ENCODE measurements at places on chromosomes 5 and 9. TPM values are rescaled to one million over a fixed set of nuclear protein-coding genes. Genes with fewer than 3 reads are reported as not detected.

Gene C9
- polyA plus RNA-seq = 0.06 TPM

- DNase-seq = peak; percentile 92
Observed at GRCh38 chr9:105299190-105299854, 54.9 kb downstream of the SLC44A1 start.

DNA sequence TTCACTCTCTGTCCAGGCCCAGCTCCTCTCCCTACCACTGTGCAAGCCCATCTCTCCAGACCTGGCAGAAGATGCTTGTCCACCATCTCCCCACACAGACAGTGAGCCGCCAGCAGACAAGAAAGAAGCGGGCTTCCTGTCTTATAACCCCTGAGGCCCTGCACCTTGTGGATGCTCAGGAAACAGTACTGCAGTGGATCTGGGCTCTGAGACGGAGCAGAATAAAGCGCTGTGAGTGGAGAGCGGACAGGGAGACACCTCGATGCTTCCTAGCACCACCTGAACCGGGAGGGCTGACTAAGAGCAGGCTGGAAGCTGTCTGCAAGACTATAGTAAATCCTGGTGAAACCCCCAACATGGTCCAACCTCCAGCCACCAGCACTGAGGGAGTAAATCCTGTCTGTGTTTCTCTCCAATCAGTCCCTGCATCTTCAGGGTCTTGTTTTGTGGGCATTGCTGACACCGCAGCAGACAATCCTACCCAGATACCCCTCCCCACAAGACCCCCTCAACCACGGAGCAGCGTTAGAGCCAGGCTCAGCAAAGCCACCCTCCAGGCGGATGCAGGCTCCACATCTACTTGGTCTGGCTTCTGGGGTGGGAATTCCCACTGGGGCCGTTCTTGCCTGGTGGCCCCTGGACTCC lies 18.7 kb downstream of the ORM2 start:
- DNase-seq = no peak

Gene LPAR1
- 13.6 TPM for polyA plus RNA-seq

GRCh38 chr5:163387589-163388343 lies 49.6 kb upstream of the CCNG1 start:
- DNase-seq = no peak

Gene FOXD1
- polyA plus RNA-seq = 0.27 TPM

Gene FCN2
- not detected for polyA plus RNA-seq

Gene RNF208
- 2.7 TPM for polyA plus RNA-seq

Gene SLC46A2
- 0.03 TPM for polyA plus RNA-seq

DNA sequence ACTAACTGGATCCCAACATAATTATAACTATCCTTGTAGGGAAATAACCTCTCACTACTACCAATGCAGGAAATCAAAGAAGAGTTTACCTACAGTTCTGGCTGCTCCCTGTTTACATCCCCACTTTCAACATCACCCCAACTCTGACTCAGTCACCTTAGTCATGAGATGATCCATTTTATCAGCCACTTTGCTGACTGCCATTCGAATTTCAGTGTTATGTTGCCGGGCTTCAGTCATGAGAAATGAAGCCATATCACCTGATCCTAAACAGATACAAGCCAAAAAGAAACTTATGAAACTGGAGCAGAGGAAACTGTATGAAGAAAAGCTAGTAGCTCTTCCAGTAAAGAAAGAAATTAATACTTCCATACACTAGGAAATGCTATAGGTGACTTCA lies 33.7 kb downstream of the SLC31A2 start:
- DNase-seq = no peak

- DNase-seq = no peak
Observed at GRCh38 chr5:67361932-67362729, 165.5 kb upstream of the CD180 start.

GRCh38 chr5:133950821-133951612 lies 17.4 kb downstream of the C5orf15 start:
- no peak for DNase-seq

- no peak for DNase-seq
Observed at GRCh38 chr5:99061711-99062110, 132.9 kb upstream of the CHD1 start.

DNA sequence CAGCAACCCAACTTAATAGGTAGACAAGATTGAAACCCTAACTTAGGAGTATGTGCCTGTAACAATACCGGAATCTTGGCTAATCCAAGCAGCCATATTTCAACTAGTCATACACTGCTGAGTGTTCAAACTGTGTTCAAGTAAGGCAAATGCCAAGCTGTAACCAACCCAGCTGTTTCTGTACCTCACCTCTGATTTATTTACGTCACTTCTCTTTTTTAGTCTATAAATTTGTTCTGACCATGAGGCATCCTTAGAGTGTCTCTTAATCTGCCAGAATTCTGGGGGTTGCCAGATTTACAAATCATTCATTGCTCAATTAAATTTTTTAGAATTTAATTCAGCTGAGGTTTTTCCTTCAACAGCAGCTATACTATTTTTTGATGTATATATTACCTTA lies 723.2 kb downstream of the CDH18 start:
- DNase-seq = no peak

DNA sequence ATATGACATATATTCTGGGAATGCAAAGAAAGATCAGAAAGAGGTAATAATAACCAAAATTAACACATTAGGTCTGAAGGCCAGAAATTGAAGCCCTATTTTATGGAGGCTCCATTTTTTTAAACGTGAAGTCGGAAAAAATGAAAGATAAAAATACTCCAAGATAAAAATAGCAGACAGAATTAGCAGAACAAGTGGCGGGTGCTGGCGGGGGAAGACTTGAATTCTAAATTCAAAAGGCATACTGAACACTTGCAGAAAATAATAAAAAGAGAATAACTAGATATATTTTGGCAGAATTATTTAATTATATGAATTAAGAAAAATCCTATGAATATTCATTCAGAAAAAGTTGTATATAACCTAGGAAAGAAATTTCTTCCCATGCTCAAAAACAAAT lies 543.7 kb upstream of the ACO1 start:
- DNase-seq = no peak

DNA sequence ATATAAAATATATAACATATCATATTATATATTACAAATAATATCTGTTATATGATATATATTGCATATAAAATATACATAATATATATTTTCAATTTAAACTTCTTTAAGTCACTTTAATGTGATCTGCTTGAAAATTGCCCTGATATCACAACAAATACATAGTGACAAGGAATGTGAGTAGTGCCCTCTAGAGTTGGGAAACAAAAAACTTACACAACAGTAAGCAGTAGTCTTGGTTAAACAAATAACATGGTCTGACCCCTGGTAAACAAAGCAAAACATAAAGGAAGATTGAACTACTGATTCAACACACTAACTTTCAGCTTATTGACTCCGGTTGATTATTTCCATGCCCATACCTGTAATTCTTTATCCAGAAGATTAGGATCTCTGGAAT lies 188.3 kb upstream of the NMUR2 start:
- DNase-seq = no peak

Gene PCDHB15
- 0.27 TPM for polyA plus RNA-seq

GRCh38 chr5:43601454-43602260 lies 1.3 kb upstream of the NNT start:
- DNase-seq = peak; percentile 39

- no peak for DNase-seq
Observed at GRCh38 chr5:3878267-3878666, 282.6 kb downstream of the IRX1 start.

- no peak for DNase-seq
Observed at GRCh38 chr9:126638571-126639132, 24.9 kb downstream of the LMX1B start.

- no peak for DNase-seq
Observed at GRCh38 chr9:98641695-98642094, 67.0 kb downstream of the GABBR2 start.

GRCh38 chr9:122991370-122991830 lies 42.1 kb upstream of the GPR21 start:
- DNase-seq = peak; percentile 58

- peak; percentile 56 for DNase-seq
Observed at GRCh38 chr5:57499262-57500050, 16.8 kb upstream of the ACTBL2 start.

GRCh38 chr5:135405082-135405481 lies 6.1 kb upstream of the MACROH2A1 start:
- DNase-seq = no peak

DNA sequence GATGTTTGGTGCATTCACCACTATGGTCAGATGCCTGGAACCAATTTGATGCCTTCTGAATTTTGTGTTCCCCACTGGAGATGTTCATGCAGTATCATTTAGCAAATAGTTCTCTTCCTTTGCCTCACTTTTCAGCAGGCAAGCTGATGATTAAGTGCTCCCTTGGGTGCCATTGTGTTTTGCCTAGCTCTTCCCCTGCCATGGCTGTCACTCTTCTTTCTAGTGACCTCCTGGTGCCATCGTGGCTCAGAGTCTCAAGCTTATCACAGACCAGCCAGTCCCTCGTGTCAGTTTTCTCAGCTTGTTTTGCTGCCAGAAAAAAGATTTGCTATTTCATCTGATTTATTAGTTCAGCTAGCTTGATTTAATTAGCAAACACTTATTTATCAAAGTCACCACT lies 41.3 kb downstream of the IL31RA start:
- DNase-seq = no peak

DNA sequence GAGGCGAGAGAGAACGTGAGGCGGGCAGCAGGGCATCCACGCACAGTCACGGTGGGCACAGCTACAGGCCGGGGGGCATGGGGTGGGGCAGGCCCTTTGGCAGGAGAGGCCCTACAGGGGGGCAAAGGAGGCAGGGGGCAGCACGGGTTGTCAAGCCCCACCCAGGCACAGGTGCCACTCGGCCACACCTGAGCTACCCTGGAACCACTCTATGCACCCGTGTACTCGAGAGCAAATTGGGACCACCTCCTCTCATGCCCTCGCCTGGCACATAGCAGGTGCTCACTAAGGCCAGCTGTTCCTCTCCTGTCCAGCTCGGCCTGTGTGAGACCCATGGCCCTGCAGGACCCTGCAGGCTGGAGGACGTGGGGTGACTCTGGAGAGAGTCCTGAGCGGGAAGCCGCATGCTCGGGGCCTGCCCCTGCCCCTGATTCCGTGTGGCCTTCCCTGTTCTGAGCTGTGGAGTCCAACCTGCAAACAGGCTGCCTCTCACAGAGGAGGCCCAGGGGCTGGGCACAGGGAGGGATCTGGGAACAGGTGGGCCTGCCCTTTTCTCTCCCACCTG lies 31.4 kb upstream of the SARDH start:
- DNase-seq = no peak

DNA sequence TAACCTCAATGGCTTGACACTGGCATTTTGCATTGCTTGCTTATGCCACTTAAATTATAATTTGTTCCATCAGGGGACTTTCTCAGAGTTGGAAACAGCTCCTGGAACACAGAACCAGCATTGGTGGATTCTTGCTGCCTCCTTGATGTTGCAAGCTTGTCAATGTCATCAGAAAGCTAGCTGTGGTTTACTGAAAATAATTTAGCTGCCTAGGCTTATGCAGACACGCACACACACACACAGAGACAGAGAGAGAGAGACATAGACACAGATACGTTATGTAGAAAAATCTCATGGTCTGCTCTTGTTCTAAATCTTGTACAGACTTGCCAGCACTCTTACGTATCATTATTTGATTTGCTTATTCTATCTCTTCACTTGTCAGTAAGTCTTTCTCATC lies 78.0 kb downstream of the HMHB1 start:
- no peak for DNase-seq

- DNase-seq = no peak
Observed at GRCh38 chr5:134957920-134958608, 9.6 kb upstream of the CATSPER3 start.

GRCh38 chr9:137240318-137240840 lies 708 bp upstream of the TUBB4B start:
- peak; percentile 93 for DNase-seq

DNA sequence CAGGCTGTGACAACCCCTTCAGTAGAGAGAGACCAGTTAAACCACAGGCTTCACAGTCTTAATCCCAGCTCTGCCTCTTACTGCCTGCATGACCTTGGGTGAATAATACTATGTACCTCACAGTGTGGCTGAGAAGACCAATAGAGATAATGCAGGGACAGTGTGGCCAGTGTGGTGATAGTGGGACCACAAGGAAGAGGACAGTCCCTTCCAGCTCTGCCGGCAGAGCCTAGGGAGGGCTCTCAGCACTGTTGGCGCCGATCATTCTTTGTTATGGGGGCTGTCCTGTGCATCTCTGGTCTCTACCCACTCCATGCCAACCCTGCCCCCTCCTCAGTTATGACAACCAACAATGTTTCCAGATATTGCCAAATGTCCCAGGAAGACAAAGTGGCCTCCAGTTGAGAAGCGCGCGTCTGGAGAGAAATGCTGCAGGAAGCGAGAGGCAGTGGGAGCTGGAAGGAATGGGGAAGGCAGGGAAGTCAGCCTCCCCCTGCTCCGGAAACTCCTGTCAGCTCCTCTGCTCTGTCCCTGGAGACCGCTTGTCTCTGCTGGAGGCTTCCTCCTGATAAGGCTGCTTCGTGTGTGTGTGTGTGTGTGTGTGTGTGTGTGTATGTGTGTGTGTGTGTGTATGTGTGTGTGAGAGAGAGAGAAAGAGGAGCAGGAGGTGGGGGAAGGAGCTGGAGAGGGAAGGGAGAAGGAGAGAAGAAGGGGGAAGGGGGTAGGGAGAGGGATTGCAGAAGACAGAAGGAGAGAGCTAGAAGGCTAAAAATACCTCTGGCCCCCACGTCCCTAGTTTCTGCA lies 31.8 kb upstream of the FABP6 start:
- DNase-seq = peak; percentile 49

GRCh38 chr9:95023217-95024003 lies 294.1 kb downstream of the FANCC start:
- no peak for DNase-seq

Gene NR6A1
- 5.0 TPM for polyA plus RNA-seq

GRCh38 chr9:15235658-15236057 lies 71.4 kb downstream of the TTC39B start:
- DNase-seq = no peak

Gene PCDHA6
- 0.12 TPM for polyA plus RNA-seq

- no peak for DNase-seq
Observed at GRCh38 chr5:170638051-170638450, 134.2 kb downstream of the KCNIP1 start.

Gene CNTNAP3
- polyA plus RNA-seq = 0.86 TPM

Gene GFM2
- 9.5 TPM for polyA plus RNA-seq
